ENCODE measurements at places on chromosomes 7 and 10.

GRCh38 chr10:133144771-133145170 lies 15.2 kb upstream of the KNDC1 start:
- DNase-seq: no peak

GRCh38 chr10:98030093-98030821 lies at the start of gene CRTAC1:
Gene CRTAC1 (minus strand): TSS chr10:98030621. CDS start chr10:98030472, 149 bp downstream.
- no peak for DNase-seq

GRCh38 chr7:151271699-151272355 lies 23.3 kb upstream of the SMARCD3 start:
- DNase-seq: no peak

GRCh38 chr10:27373566-27374160 lies 130.4 kb upstream of the RAB18 start:
- DNase-seq: no peak

GRCh38 chr7:48112401-48113165 lies 23.5 kb downstream of the UPP1 start:
- no peak for DNase-seq

GRCh38 chr7:129197771-129198170 lies 9.3 kb downstream of the SMO start:
- no peak for DNase-seq

DNA sequence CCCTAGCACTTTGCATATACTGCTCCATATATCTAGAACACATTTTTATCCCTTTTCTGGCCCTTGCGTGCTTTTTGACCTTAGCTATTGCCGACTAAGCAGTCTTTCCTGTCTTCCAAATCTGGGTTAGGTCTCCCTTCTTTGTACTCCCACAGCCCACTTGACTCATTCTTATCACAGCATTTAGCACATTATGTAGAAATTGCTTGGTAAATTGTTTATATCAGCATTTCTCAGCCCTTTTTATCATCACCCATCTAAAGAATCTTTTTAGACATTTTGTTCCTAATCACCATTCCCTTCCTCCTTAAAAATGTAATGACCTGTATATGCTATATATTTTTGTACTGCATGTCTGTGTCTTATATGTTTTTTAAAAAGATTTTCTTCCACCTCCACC lies 101.7 kb downstream of the SDHAF3 start:
- DNase-seq: no peak

GRCh38 chr10:87760195-87760905 lies 57.7 kb downstream of the ATAD1 start:
- DNase-seq: no peak

- DNase-seq: no peak
Measured at GRCh38 chr7:158035343-158035742, 552.3 kb downstream of the PTPRN2 start.

- no peak for DNase-seq
Measured at GRCh38 chr7:95517870-95518269, 32.1 kb downstream of the ASB4 start.

DNA sequence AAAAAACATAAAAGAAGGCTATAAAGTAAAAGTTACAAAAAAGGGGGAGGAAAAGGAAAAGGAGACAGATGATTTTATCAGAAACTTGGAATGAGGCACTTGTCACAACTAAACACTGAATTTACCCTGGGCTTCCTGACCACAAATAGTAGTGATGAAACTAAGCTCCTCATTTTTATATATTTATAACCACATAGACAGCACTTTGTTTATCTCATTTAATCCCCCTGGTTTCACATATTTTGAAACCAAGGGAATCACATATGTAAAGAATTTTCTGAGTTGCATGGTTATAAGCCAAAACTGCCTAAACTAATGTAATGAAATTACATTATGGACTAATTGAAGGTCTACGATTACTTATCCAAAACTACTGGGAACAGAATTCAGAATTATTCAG lies 39.6 kb upstream of the MET start:
- no peak for DNase-seq

DNA sequence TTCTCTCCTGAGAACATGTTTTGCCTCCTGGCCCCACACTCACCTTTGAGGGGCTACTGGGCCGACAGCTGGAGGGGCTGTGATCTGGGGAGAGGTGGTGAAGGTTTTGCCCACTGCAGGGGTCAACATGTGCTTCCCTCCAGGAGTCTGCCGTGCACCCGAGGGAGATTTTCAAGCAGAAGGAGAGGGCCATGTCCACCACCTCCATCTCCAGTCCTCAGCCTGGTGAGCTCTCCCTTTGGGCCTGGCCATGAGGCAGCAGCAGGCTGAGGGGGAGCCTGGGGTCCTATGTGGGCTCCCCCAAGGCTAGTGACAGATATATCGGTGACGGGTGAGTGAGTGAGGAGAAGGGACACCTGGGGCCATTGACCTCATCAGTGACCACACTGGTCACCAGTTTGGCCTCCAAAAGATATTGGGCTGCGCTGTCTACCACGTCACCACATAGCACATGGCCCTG lies 6.6 kb downstream of the PGAM2 start:
- DNase-seq: no peak

DNA sequence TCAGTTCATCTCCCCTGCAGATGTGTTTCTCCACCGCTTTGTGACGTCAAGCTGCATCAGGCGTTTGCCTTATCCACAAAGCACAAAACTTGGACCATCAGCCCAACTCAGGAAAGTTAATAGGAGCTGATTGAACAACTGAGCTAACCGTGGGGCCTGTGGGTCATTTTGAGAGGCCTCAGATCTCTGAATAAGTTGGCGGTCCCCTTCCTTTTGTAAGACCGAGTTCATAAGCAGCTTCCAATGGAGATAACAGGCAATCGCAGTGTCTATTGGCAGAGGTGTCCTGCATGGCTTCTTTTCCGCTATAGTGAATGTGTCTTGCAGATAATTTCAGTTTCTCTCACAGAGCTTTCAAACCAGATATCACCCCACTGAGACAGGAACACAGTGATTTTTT lies 154.0 kb downstream of the SORCS1 start:
- no peak for DNase-seq

DNA sequence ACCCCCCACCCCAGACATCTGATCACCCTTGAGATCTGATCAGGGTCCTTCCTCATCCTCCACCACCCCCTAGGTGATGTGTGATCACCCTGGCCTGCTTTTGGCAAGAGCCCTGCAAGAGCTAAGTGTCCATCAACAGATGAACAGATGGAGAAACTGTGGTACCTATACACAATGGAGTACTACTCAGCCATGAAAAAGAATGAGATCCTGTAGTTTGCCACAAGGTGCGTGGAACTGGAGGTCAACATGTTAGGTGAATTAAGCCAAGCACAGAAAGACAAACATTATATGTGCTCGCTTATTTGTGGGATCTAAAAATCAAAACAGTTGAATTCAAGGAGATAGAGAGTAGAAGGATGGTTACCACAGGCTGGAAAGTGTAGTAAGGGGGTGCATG lies 209.1 kb downstream of the USP6NL start:
- DNase-seq: no peak

DNA sequence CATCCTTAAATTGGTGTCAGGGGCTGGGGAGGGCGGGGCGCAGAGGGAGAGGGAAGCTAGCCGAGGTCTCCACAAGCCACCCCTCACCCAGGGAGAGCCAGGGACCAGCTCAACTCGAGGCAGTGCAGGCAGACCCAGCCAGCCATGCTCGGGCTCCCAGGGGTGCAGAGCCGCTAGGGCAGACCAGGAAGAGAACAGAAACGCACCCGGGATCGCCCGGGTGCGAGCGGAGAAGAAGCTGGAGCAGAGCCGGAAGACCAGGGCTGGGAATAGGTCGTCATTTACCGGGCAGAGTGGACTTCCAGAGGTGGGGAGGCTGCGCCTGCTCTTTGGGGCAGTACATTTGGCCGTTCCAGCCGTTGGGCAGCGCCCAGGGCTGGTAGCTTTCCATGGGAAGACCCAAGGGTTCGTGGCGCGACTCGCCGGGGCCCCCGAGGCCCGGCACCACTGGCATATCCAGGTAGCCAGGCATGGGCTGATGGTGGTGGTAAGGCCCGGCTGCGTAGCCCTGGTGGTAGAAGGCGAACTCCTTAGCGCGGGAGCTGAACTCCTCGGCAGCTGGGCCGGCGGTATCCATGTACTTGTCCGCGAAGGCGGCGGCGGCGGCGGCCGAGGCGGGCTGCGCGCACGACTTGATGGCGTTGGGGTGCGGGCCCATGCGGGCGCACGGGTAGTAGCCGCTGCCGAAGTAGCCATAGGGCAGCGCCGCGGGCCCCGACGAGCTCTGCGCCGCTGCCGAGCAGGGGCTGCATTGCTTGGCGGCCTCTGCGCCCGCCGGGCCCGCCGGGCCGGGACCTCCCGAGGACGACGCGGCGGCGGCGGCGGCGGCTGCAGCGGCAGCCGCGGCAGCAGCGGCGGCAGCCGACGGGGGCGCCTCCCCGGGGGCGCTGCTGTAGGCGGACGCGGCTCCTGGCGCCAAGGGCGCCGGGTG lies 755 bp downstream of the HOXA13 start:
- DNase-seq: no peak

GRCh38 chr10:20977300-20977699 lies 80.2 kb upstream of the NEBL start:
- no peak for DNase-seq

GRCh38 chr10:59870152-59870551 lies 36.2 kb downstream of the CCDC6 start:
- DNase-seq: no peak

DNA sequence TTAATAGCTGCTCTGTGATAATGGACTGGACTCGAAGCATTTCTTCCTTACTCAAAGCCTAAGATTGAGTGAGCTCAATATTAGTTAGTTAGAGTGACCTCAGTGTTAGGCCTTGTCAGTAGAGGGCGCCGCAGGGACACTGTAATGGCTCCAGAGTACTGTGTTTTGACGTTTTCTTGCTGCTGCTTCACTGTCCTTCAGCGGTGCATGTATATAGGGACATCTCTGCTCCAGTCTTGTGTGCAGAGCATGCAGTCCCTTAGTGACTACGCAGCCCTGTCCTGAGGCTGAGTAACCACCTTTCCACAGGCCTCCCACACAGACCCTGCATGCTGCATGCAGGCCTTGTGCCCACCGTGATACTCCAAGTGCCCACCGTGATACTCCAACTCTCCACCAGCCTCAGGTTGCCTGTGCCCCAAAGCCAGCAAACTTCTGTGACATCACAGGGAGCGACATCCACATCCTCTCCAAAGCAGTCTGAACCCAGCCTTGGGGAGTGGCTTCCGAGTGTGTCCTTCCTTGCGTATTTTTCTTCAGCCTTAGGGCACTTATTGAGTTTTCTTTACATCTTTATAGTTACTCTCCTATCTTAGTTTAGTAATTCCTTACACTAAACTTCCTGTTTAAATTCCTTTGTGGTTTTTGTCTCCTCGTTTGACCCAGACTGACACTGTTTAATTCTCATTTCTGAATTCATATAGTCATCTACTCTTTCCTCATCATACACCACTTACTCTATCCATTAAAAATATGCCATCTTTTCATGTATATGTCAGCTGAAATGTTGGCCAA lies 118.2 kb downstream of the JAZF1 start:
- DNase-seq: peak; percentile 4

GRCh38 chr7:87445897-87446296 lies 29.6 kb downstream of the ABCB4 start:
- DNase-seq: peak; percentile 60

GRCh38 chr10:77106676-77107075 lies 530.9 kb downstream of the KCNMA1 start:
- DNase-seq: no peak

DNA sequence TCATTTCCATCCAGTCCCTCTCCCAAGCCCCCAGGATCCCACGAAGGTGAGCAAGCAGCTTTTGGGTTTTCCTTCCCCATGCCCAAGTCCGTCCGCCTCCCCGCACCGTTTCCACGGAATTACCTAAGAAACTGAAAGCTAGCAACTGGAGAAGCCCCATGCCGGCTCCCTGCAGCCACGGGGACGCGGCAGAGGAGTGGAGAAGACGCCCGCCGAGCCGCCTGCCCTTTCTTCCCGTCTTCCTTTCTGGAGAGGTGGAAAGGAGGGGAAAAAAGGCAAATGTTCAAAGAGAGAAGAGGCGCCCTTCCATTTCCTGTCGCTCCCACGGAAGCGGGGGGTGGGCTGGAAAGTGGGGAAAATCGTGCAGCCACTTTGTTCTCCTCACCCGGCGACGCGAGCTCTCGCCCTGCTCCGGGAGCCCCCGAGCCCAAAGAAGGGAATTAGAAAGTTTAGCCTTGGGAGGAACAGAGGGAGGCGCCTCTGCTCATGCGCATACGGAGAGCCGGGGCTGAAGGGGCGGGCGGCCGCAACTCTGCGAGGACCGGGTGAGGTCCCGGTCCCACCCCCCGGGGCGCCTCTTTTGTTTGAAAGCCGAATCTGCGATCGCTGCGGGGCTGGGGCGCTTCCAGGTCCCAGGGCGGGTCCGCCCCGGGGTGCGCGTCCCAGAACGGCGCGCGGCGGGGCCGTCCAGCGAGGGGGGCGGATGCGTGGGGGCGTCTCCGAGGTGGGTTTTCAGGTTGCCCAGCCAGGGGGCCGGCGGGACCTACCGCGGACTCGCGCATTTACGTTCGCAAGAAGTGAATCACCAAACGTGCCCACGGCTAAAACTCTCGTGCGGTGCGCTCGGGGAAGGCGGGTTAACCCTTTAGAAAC lies at the start of gene LAMB1:
Gene LAMB1, minus strand, starts transcription at position 436 of the 873 bp plus-strand sequence. Its CDS starts 276 bp downstream, at position 160.
- DNase-seq: no peak

- DNase-seq: no peak
Measured at GRCh38 chr7:99381664-99382075, 7.1 kb downstream of the ARPC1B start.

DNA sequence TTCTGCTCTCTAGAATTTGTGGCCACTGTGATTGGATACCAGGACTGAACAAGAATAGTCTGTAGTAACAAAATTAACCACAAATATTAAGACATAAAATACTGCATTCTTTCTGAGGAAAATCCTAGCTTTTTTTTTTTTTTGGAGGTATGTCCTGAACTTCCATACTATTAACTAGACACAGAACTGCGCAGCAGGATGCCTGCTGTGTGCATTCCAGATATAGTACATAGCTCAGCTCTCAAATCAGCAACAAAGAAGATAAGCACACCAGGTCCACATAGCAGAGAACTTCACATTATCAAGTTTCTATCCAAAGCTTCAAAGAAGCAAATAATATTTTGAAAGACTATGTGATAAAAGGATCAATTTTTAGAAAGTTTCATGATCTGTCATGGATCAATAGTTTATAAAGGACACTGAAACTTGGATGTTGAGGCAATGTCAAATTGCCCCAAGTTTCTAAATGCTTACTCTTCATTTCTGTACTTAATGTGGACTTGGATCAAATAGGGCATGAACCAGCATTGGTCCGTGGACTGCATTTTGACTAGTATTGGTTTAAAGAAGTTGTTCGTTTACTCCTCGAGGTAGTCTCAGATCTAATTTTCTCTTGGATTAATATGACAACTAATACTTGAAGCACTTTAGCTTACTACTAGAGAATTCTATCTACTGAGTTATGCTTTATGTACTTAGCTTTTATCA lies 15.4 kb downstream of the NAMPT start:
- no peak for DNase-seq

GRCh38 chr10:4403638-4404252 lies 422.3 kb upstream of the AKR1E2 start:
- DNase-seq: no peak

DNA sequence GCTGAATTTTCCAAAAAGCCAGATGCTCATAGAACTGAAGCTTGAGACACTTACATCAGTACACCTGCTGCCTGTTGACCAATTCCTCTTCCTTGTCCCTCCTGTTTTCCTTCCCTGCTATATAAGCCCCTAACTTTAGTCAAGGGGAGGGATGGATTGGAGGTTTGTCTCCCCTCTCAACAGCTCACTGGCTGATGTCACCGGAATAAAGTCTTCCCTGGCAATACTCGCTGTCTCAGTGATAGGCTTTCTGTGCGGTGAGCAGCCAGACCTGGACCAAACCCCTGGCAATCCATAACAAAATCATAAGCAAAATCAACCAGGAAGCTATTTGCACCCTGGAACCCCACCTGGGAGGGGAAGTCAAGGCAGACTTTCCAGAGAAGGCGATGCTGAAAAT lies 929 bp upstream of the IRF5 start:
- no peak for DNase-seq

Data from GM06990 (cell line).